RCC 7860 (cell line): ENCODE measurements at places on chromosomes 16 and 17.

DNA sequence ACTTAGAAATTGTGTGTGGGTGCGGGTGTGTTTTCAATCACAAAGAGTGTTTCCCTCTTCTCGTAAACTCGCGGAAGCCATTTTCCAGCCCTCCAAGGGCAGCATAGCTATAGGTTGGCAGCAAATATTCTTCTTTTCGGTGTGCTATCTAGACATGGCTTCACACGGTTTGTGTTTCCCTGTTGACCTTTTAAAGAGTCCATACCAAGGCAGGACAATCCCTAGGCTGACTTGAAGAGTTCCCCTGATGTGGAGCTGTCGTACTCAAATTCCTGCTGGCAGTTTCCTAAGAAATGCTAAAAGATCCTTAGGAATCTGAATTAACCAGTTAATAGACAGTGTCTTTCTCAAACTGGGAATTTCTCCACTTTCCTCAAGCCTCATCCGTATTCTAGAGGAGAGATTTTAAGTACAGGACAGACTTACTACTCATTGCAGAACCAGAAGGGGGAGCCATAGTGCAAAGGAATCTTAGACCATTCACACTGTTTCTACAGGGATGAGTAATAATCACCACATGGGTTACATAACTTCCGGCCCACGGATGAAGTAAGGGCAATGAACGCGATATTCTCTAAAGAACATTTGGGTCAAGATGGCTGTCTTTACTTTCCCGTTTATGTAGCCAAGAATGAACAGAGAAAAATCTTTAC, 288.6 kb upstream of the ELAC2 start:
- DNase-seq, result peak; percentile 67

DNA sequence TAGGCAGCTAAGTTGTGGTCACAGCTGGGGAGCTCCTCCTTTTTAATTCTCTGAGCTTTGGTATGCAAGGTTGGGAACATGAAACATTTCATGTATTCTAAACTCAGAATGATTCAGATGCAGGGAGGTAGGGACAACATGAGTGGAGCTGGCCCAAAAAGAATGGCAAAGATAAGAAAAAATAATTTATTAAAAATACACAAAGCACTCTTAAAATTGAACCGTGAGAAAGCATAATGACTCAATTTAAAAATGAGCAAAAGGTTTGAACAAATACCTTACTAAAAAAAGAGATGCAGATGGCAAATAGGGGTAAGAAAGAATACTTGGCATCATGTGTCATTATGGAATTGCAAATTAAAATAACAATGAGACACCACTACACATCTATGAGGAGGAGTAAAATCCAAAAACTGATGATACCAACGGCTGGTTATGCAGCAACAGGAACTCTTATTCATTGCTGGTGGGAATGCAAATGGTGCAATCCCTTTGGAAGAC, 175.6 kb upstream of the IRX3 start:
- no peak for DNase-seq

- DNase-seq, result no peak
These were observed 78.2 kb upstream of the TMEM97 start for GRCh38 chr17:28240688-28241340.

GRCh38 chr16:54936979-54937670, 6.5 kb downstream of the IRX5 start:
- DNase-seq, result no peak

GRCh38 chr16:64449506-64449905, 672.4 kb downstream of the CDH11 start:
- DNase-seq, result no peak

DNA sequence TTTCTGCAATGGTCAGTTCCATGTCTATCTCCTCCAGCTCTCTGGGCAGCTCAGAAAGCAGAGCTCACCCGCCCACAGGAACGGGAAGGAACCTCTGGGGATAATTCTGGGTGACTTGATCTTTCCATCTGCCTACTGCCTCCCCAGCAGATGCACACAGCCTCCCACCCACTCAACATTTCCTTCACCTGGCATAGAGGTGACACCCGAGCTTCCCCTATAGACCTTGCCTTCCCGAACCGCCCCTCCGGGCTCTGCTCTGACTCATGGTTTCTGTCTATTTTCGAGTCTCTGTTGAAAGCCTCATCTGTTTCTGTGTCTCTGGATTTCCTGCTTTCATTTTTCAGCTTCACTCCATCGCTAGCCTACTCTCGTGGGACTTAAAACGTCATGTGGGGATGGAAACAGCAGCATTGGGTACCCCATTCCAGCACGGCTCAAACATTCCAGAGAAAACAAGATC, 11.4 kb downstream of the GGA3 start:
- DNase-seq, result no peak

- DNase-seq, result peak; percentile 14
These were observed 31.9 kb downstream of the PMP22 start for GRCh38 chr17:15233022-15233805.

DNA sequence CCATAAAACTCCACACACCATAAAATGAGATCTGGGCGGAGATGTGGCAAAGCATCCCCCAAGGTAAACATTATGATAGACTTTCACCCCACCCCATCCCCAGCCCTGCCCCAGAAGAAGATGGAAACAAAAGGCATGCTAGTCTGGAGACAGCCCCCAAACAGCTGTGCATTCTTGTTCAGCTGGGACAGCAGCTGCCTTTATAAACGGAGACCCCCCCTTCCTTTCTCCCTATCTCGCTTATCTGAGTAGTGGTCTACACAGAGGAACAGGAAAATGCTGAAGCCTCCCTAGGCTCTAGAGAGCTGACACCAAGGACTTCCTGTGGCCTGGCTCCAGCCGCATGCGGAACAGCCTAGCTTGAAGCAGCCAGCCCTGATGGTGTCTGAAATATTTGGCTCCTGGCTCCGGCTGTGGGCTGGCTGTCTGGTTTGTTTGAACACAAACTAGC, 190.3 kb upstream of the ANKFN1 start:
- DNase-seq, result no peak

GRCh38 chr17:70099294-70099693, 24.3 kb downstream of the KCNJ16 start:
- no peak for DNase-seq

- DNase-seq, result peak; percentile 70
These were observed 31.3 kb downstream of the ZCCHC14 start for GRCh38 chr16:87461466-87461991.

DNA sequence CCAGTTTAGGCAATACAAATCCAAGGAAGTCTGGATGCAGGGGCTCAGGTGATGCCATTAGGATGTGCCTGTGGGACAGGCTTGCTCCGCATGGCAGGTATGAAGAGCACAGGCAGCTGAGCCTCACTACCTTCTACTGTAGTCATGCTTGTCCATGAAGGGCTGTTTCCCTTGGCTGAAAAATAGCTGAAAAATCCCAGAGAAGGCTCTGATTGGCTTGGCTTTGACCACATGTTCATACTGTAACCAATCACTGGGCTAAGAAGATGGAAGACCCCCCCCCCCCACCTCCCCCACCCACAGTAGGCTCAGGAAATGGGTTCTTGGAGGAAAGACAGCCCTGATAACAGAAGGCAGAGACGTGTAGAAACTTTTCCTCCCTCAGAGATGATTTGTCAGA, 66.5 kb upstream of the LGALS9 start:
- no peak for DNase-seq

DNA sequence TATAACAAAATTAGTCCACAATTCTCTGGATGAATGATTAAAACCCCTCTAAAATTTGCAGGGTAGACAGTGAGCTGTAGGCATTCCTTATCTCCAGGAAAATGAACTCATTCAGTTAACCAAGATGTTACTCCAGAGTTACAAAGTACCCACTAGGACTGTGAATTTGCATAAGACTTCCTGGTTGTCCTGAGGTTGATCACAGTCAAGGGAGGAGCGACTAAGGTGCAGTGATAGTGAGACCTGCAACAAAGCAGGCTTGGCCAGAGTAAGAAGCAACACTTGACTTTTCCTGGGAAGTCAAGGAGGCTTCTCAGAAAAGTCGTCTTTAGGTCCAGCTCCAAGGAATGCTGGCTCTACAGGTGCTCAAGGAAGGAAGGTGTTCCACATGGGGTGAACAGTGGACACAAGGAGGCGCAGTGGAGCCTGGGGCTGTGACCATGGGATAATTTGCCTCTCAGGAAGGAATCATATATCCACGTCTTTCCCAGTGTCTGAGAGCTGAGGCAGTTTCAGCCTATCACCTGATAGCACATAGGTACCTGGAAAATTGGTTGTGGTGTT, 821.1 kb upstream of the EEF2KMT start:
- DNase-seq, result no peak

DNA sequence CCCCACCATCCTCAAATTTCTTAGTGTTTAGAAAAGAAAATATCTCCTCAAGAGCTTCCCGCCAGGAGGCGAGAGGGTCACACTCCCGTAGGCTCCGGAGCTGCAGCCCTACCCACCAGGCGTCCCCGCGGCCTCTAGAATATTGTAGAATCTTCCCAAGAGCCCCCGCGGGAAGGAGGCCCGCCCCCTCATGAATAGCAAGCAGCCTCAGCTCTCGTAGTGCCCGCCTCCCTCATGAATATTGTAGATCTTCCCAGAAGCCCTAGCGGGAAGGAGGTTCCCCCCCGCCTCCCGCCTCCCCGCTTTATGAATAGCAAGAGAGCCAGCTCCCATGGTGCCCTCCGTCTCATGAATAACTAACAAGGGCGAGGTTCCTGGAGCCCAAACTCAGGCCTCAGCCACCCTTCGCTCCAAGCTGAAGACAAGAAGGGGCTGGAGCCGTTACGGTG, at the start of gene FBXO47:
Gene FBXO47 (minus strand): TSS at position 114 of the 449 bp plus-strand sequence. CDS start 4,378 bp downstream, outside the sequence.
- no peak for DNase-seq

- DNase-seq, result no peak
These were observed 28.7 kb downstream of the BRIP1 start for GRCh38 chr17:61834610-61835009.

DNA sequence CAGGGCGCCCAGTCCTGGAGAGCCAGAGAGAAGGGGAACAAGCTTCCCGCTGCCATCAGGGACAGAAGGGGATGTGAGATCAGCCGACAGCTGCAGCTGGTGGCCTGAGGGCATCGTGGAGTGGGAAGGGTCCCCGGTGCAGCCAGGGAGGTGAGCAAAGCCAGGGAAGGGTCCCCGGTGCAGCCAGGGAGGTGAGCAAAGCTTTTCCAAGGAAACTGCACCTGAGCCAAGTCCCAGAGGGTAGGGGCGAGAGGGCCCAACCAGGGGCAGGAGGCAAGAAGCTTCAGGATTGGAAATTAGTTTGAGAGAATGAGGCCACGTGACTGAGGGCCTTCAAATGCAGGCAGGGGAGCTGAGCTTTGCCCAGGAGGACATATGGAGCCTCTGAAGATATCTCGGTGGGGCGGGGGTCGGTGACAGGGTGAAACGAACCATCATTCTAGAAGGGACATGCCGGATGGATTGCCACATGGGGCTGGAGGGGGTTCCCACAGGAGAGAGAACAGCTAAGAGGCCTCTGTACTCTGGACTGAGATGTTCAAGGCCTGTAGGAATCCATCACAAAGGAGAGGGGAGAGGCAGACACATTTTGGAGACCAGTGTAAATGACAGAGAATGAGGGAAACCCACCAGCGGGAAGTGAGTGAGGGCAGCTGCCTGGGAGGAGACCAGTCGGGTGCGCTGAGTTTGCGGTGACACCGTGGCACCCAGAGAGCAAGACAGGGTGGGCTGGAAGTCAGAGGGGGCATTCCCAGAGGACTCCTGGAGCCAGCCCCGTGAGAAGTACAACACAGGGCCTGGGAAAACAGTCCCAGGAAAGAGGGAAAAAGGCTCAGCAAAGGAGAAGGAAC, 31.4 kb upstream of the RPH3AL start:
- DNase-seq, result no peak
